ENCODE measurements at places on chromosomes 7 and 10.
A peak's percentile ranks its signal among the peaks of the same experiment; 100 is the strongest.

DNA sequence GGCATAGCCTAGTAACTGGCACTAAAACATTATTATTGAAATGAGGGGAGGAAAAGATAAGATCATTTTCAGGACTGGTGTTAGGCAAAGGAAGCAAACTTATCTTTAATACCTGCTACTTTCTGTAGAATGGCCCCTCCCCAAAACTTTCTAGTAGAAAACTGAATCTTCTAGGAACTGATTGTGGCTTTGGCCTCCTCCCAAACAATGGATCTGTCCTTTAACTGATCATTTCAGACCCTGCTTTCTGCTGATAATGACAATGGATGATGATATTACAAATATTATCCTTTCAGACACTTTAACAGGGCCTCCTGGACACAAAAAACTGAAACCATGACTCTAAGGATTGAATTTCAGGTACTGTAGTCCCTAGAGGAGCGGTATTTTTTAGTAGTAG lies 55.1 kb downstream of the EZH2 start:
- DNase-seq = no peak

- DNase-seq = no peak
Measured at GRCh38 chr10:24444337-24444736, 235.4 kb downstream of the KIAA1217 start.

GRCh38 chr7:144384071-144384470 lies 19.4 kb downstream of the NOBOX start:
- DNase-seq = no peak

DNA sequence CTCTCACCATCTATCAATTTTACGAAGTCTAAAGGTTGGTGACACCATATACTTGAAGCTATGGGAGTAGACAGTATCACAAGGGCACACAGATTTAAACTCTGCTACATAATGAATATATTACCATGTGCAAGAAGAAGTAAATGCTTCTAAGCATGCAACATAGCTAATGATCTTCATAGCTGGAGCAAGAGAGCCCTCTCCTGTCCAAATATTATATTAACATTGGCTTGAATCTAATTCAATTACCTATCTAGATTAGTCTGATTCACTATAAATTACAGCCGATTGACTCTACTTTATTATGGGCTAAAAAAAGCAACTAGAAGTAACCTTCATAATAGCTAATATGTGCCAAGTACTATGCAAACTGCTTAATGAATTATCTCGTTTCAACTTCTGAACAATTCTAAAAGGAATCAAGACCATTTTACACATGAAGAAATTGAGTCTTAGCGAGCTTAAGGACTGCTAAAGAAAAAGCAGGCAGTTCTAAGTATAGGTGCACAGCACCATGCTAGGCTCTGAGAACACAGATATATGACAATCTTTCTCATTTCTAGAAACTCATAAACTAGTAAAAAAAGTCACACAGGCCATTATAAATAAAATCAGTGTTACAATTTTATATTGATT lies 21.9 kb downstream of the FRA10AC1 start:
- peak; percentile 70 for DNase-seq

DNA sequence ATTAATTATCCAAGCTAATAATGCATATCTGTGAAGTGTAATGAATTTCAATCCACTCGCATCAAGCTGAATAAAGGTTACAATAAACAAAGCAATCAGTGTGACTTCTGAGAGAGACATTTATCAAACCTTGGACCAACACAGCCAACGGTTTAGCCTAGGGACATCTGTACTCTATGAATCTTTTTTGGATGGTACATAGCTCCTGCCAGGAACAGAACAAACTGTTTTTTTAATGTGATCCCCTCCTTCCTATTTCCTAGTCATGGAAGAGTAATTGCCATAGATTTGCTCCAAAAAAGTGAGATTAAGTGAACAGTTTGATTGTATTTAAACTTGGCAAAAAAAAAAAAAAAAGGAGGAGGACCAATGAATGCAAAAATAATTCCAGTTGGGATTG lies 11.2 kb upstream of the NRCAM start:
- no peak for DNase-seq

GRCh38 chr7:139159900-139160675 lies 50.6 kb upstream of the ZC3HAV1 start:
- DNase-seq = no peak

- peak; percentile 57 for DNase-seq
Measured at GRCh38 chr7:151705636-151706276, 171.2 kb downstream of the PRKAG2 start.

- DNase-seq = no peak
Measured at GRCh38 chr10:21473541-21473940, 51.9 kb downstream of the SKIDA1 start.

GRCh38 chr10:30392564-30392990 lies 41.4 kb upstream of the MAP3K8 start:
- peak; percentile 65 for DNase-seq

Data from fibroblast of the aortic adventitia (primary cell).